ENCODE measurements at places on chromosomes 5 and 9.

- DNase-seq, result no peak
Observed at GRCh38 chr9:22622815-22623214, 176.2 kb downstream of the DMRTA1 start.

GRCh38 chr5:120886351-120886860, 422.3 kb downstream of the PRR16 start:
- no peak for DNase-seq

DNA sequence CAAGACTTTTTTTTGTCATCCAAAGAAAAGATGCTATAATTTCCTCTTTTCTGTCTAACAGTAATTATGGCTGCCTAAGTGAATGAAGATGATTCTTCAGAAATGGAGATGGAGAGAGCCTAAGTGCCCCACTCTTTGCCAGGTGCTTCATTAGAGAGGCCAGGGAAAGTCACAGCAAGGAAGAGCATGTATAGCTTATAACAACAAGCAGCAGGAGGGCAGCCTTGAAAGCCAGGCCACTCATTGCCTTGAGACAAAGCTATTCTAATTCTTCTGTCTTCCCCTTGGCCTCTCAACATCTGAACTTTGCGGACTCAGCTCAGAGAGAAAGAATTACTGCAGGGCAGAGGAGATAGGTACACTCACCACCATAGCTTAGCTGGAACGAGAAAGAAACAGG, 112.0 kb upstream of the ZNF366 start:
- DNase-seq, result no peak

DNA sequence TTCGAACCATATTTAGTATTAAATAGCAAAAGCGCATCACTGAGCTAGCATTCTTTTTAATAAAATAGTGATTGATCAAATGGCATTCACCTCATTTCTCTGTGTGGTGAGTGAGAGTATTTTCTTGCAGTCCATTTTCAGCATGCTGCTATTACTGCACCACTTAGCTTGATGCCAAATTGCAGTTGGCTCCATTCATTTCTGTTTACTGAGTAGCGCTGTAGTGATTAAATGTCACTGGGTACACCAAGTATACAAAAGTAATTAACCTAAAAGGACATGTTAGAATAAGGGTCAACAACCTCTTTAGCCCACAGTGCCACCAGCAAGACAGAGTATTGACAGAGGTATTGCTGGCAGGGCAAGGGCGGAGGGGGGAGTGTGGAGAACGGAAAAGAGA, 122.0 kb downstream of the TLE4 start:
- no peak for DNase-seq

DNA sequence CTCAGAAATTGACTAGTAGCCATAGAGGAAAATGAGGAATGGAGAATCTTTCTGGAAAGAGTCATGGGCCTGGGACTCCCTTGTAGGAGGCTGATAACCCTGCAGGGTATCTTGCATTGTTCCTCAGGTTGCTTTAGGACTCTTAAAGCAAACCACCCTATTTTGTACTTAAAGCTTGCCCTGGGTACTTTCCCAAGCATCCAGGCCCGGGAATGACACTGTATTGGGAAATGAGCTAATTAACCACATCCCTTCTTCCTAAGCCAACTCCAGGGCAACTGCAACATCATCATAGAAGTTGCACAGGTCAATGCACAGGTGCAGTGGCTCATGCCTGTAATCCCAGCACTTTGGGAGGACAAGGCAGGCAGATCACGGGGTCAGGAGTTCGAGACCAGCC, 55.9 kb downstream of the UGCG start:
- DNase-seq, result no peak

DNA sequence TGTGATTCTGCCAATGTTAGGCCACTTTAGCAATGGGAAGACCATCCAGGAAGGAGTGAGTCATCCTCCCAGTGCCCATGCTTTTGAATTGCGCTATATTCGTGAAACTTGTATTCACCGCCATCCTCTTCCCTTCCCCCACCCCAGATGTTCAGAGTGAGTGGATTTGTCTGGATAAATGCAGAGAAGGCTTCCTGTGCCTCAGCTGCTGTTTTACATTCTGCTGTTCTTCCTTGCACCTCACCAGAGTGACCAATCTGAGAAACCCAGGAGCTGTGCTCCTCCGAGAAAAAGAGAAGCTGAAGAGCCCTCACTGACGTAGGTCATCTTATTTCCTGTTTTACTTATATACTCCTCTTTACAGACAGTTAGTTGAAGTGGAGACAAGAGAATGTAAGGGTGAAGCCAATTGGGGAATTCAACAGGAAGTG, 24.6 kb upstream of the SVEP1 start:
- no peak for DNase-seq

- DNase-seq, result no peak
Observed at GRCh38 chr5:97909541-97909940, 726.5 kb upstream of the RIOK2 start.

- no peak for DNase-seq
Observed at GRCh38 chr9:76526026-76526425, 67.0 kb downstream of the GCNT1 start.

- no peak for DNase-seq
Observed at GRCh38 chr9:134600836-134601638, 40.6 kb upstream of the COL5A1 start.
